C1 segment of cervical spinal cord (tissue), 14 donors: ENCODE measurements at places on chromosomes 5 and 9.
A peak's percentile ranks its signal among the peaks of the same experiment; 100 is the strongest.

- DNase-seq = no peak
Measured at GRCh38 chr9:126880947-126881332, 20.5 kb downstream of the ZBTB34 start.

- DNase-seq = no peak
Measured at GRCh38 chr5:133400120-133400519, 212.2 kb downstream of the FSTL4 start.

- DNase-seq = no peak
Measured at GRCh38 chr5:42984307-42984706, 55.8 kb downstream of the ANXA2R start.

GRCh38 chr9:110996436-110997220 lies 41.6 kb downstream of the LPAR1 start:
- no peak for DNase-seq

GRCh38 chr9:86563936-86564335 lies 209.7 kb upstream of the TUT7 start:
- no peak for DNase-seq

- DNase-seq = no peak
Measured at GRCh38 chr9:93080406-93080805, 15.6 kb upstream of the CARD19 start.

- no peak for DNase-seq
Measured at GRCh38 chr9:107755246-107755645, 265.7 kb upstream of the KLF4 start.

GRCh38 chr5:173919443-173919842 lies 31.3 kb downstream of the CPEB4 start:
- no peak for DNase-seq

GRCh38 chr5:132411304-132412013 lies 41.9 kb downstream of the SLC22A5 start:
- no peak for DNase-seq

GRCh38 chr9:4137681-4138099 lies 162.2 kb downstream of the GLIS3 start:
- DNase-seq = no peak

- no peak for DNase-seq
Measured at GRCh38 chr9:114051706-114052105, 26.4 kb downstream of the AMBP start.

GRCh38 chr9:20237686-20238085 lies 384.6 kb downstream of the MLLT3 start:
- DNase-seq = no peak

GRCh38 chr9:87853876-87854579 lies 28.6 kb upstream of the SPATA31E1 start:
- DNase-seq = no peak

DNA sequence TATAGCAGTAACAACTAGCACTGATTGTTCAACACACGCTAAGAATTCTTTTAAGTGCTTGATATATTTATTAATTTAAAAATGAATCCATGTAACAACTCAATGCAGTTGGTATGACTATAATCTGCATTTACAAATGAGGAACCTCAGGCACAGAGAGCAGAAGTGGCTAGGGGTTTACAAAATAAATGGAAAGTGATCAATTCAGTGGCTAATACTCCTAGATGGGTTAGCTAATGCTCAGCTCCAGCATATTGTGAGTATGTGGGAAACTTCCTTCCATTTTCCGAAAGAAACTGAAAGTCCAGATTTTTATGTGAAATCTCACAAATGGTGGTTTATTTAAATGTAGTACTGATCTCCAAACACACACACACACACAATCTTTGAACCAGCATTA lies 128.0 kb downstream of the RFX3 start:
- DNase-seq = no peak

DNA sequence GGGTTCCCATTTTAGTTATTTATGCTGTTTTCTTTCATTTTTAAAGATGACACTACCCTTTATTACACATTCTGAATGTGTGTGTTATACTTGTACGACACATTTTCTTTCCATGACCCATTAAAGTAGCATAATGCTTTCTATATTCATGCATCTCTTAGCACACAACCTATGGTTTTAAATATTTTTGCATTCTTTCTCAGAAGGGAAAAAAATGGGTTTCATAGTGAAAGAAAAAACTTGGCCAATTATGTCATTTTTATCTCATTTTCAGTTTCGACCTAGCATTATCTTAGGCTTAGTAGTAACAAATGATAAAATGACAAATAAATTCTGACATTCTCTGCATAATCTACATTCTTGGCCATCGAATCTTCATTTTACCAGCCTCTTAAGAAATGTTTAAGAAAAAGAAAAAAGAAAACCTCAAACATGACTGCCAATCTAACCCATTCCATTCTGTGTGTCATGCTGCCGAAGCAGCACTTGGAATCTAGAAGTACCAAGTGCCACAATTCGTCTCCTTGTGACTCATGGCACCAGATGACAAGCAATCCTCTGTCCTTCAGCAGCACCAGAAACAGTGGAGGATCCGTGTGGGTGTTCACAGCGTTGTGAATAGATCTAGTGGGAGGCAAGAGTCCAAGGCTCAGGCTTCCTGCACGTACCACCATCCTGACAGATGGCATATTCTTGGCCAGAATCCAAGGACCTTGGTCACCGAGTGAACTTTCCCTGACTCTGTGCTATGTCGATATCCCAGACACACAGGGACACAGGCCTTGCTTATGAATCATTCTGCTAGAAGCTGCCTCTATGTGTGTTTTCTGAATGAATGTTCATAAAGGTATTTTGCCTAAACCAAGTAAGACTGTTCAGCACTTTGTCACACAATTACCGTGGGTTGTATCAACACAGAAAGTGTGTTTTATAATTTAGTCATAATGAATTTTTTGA lies 502.7 kb downstream of the NR2F1-AS1 start:
- DNase-seq = peak; percentile 24

GRCh38 chr5:157603333-157604190 lies 28.0 kb upstream of the ADAM19 start:
- DNase-seq = no peak

- DNase-seq = no peak
Measured at GRCh38 chr5:67081261-67081660, 115.3 kb downstream of the CD180 start.

DNA sequence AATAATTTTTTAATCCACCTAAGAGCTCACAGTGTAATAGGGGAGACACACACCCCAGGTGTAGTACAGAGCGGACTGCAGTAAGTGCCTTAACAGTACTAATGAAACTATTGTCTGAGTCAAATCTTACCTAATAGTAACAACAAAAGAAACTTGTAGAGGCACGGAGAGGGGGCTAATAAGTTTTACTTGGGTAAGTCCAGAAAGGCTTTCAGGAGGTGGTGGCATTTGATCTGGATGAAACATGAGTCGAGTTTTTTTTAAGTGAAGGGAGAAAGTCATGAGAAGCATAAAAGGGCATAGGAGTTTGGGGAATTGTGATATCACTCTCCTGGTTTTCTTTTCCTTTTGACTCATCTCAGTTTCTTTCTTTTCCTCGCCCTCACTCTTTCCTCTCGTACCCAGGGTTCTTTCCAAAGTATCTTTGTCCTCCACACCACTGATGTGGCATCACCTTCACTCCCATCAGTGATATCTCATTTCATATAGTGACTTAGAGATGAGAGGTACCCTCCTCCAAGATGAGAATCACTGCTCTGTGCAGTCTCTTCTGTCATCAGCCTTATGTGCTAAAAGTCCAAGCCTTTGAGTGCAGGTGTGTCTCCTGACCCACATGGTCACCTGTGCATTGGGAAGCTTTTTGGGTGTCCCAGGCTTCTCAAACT lies 2.0 kb downstream of the CTNNA1 start:
- no peak for DNase-seq

- no peak for DNase-seq
Measured at GRCh38 chr5:9505225-9505624, 40.6 kb downstream of the SEMA5A start.

GRCh38 chr5:151889614-151890013 lies 35.0 kb downstream of the GLRA1 start:
- DNase-seq = no peak

DNA sequence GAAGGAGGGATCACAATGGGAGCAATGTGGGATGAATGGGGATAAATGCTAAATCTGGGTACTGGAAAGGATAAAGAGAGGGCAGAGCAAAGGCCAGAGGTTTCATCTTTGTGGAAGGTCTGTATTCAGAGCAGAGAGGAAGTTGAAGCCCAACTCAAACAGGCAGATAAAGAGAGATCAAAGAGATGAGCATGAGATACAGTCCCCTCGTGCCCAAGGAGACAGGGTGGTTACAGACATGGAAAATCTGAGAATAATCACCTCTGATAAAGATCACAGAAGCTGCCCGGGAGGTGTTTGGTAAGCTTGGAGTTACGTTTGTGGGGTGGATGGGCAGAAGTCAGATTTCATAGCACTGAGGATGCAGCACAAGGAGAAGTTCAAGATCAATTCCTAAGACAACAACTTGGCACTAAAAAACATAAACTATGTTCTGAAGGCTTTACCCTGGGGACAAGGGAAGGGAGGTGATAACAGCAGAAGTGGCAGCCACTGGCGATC lies 459 bp upstream of the ERAP2 start:
- no peak for DNase-seq

- no peak for DNase-seq
Measured at GRCh38 chr9:77892955-77893514, 138.6 kb downstream of the GNAQ start.

GRCh38 chr9:118809160-118809625 lies 560.0 kb downstream of the BRINP1 start:
- no peak for DNase-seq

GRCh38 chr9:34465468-34465867 lies 6.9 kb downstream of the DNAI1 start:
- DNase-seq = no peak

- no peak for DNase-seq
Measured at GRCh38 chr5:94893412-94894135, 275.1 kb downstream of the SLF1 start.

- no peak for DNase-seq
Measured at GRCh38 chr5:52961274-52961681, 27.9 kb upstream of the ITGA2 start.

DNA sequence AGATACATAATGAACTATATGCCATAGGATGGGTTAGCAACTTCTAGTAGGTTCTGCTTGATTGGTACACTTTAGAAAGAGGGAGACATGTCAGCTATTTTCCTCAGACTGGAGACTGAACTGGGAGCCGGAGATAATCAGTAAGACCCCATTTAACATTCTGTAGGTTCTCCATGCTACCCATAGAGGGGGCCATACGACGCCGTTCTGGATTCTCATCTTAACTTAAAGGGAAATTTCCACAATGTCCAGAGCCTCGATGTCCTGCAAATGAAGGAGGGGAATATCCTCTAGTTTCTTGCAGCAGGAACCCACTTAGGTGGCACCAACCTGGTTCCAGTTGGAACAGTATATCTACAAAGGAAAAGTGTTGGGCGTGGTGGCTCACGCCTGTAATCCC lies 22.3 kb upstream of the NPM1 start:
- DNase-seq = no peak

- DNase-seq = no peak
Measured at GRCh38 chr9:27379311-27380251, 82.6 kb upstream of the EQTN start.

GRCh38 chr9:116087246-116087645 lies 66.3 kb upstream of the PAPPA start:
- no peak for DNase-seq

DNA sequence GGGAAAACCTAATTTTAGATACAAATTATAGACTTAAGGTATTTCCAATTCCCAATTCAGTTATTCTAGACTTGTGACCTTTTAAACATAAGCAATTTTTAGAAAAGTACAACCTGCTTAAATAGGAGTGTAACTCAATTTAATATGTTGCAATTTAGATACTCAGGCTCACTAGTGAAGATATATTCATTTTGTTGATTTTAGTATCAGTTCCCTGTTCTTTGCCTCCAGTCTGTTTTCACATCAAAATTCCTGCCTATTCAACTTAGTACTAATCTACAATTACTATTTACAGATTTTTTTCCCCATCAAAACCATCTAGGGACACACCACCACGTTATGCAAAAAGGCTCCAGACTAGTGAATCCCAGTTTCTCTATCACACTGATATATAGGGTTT lies 30.4 kb downstream of the PWWP2A start:
- DNase-seq = no peak

- DNase-seq = no peak
Measured at GRCh38 chr9:136333486-136333885, 6.1 kb downstream of the GPSM1 start.

GRCh38 chr9:90458485-90458884 lies 184.1 kb downstream of the DIRAS2 start:
- DNase-seq = no peak

DNA sequence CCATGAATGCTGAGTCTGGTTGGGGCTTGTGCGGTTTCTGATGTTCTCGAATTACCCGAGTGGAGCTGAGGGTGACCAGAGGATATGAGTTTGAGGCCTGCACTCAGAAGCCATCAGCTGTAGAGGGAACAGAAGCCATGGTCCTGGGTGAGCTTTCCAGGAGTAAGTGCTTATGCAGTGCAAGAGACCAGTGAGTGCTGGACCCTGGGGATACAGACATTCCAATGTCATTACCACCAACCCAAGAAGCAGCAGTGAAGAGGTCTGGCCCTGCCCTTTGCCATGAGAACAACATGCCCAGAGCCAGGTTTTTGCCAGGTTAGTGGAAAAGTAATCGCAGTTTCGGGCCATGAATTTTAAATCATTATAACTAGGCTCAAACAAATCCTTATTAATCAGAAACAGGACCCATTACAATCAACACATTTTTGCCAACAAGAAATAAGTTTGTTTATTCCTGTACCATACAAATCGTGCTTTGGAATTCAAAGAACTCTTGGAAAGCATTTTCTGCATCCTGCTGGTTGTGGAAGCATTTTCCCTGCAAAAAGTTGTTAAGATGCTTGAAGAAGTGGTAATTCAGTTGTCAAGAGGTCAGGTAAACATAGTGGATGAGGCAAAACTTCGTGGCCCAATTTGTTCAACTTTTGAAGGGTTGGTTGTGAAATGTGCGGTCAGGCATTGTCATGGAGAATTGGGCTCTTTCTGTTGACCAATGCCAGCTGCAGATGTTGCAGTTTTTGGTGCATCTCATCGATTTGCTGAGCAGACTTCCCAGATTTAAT lies 154.6 kb downstream of the SYK start:
- no peak for DNase-seq

DNA sequence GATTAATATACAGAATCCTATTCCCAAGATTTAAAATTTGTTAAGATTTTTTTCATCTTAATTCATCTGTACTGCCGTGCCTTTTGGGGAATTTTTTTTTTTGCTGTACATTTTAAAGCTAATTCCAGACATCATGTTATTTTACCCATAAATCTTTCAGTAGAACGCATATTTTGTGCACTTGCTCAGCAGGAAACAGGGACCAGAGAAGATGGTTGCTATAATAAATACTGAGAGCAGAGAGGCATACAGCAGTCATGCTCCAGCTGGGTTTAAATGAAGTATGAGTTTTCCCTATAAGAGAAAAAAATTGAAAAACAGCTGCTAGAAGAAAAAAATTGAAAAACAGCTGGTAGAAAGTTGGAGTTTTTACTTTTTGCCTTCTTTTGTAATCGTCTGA lies 196.9 kb upstream of the PUM3 start:
- DNase-seq = no peak
